NCI-H2171 treated with DMSO at 0.1 percent for 48 hours (cell line): ENCODE measurements at places on chromosomes 7 and 10.

- DNase-seq: no peak
These were observed 334.4 kb downstream of the CALN1 start for GRCh38 chr7:72077786-72078185.

GRCh38 chr7:110803602-110804143, 287.3 kb upstream of the LRRN3 start:
- no peak for DNase-seq

- DNase-seq: no peak
These were observed 139.5 kb upstream of the FZD8 start for GRCh38 chr10:35781643-35782035.

DNA sequence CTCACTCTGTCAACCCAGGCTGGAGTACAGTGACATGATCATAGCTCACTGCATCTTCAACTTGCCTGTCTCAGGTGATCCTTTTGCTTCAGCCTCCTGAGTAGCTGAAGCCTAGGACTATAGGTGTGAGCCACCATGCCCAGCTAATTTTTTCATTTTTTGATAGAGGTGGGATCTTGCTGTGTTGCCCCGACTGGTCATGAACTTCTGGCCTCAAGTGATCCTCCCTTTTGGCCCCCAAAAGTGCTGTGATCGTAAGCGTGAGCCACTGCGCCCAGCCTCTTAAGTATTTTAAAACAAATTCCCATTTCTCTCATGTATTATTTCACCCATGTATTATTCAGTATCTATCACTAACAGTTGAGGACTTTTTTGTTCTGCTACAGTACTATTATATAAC, 43.5 kb downstream of the KMT2E start:
- no peak for DNase-seq

- DNase-seq: no peak
These were observed 11.6 kb upstream of the LIPF start for GRCh38 chr10:88652616-88653015.

GRCh38 chr10:44307691-44308090, 77.2 kb downstream of the CXCL12 start:
- no peak for DNase-seq

DNA sequence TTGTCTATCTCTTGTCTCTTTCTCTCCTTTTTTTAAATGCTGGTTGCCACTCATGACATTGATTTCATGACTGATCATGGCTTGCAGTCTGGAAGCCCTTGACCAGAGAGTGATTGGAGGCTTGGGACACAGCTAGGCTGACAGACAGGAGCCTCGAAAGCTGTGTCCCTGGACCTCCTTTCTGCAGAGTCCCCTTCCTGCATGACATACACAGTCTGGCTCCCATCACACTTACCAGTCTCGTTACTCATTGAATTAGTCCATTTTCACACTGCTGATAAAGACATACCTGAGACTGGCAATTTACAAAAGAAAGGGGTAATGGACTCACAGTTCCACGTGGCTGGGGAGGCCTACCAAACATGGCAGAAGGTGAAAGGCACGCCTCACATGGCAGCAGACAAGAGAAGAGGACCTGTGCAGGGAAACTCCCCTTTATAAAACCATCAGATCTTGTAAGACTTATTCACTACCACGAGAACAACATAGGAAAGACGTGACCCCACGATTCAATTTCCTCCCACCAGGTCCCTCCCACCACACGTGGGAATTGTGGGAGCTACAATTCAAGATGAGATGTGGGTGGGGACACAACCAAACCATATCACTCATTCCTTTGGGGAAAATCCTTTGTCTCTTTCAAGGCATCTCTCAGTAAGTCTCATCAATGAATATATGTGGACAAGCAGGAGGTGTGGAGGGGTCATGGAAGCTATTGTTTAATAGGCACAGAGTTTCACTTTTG, 102.3 kb downstream of the TBXAS1 start:
- DNase-seq: no peak

GRCh38 chr10:132141076-132141475, 45.7 kb upstream of the DPYSL4 start:
- DNase-seq: no peak

GRCh38 chr10:51244748-51245490, 170.6 kb downstream of the PRKG1 start:
- DNase-seq: no peak

DNA sequence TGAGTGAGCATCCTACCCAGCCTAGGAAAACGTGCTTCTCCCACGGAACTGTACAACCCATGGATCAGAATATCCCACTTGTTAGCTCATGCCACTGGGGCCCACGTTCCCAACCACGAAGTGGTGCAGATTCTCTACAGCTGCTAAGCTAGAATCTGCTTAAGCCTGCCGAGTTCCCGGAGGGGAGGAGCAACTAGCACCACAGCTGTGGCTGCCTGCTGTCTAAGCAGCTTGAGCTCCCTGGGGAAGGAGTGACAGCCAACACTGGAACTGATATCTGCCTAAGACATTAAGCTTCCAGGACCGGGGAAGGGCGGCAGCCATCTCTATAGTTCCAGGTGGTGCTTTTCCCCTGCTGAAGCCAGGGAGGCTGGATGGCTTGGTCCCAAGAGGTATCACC, 334.7 kb upstream of the CHRM2 start:
- peak; percentile 82 for DNase-seq

DNA sequence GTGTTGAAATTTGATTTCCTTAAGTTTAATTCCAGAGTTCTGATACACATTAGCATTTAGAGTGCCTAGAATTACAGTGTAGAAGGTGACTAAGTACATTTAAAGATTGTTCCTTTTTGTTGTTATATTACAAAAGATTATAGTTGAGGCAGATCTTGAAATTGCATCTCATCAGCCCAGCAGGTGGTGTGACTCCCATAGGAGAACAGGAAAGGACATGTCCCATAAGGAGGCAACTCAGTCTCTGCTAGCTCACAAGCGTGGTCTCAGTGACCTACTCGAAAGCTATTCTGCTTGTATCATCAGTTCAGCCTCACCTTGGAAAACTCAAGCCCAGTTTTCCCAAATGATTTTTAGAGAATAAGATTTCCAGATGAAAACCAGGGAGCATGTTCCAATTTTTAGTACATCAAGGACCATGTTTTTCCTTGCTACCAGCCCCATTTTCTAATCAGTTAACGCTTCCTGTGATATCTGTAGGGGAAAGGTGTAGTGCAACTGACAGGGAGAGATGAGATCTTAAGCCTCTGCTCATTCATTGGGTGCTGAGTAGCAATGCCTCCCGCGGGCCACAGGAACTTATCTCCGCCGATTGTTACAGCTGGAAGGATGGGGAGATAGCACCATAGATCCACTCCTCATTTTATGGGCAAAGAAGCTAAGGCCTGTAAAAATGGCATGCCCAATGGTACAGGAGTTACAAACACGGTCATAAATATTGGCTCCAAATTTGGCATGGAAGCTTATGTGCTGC, 1.1 kb upstream of the GNAI1 start:
- DNase-seq: peak; percentile 31

DNA sequence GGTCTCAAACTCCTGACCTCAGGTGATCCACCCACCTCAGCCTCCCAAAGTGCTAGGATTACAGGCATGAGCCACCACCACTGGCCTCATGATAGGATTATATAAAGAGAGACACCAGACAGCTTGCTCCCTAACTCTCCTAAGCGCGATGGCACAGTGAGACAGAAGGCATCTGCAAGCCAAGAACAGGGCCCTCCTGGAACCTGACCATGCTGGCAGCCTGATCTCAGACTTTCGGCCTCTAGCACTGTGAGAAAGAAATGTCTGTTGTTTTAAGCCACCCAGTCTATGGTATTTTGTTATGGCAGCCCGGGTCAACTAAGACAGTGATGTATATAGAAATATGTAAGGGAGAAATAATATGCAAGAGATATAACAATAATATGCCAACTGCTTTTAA, 51.2 kb downstream of the SRPK2 start:
- DNase-seq: no peak
